Activated CD4-positive, alpha-beta memory T cell treated with anti-CD3 and anti-CD28 coated beads, Interleukin-2, amount 10 ng/mL, durations not matched to agents 7 days and 5 days (primary cell): ENCODE measurements at places on chromosomes 11 and 22. TPM values are rescaled to one million over a fixed set of nuclear protein-coding genes. Genes with fewer than 3 reads are reported as not detected.
A peak's percentile ranks its signal among the peaks of the same experiment; 100 is the strongest.

Gene MMP1
- total RNA-seq: not detected

Gene GSTP1
- total RNA-seq: 195 TPM

Gene C11orf21
- 66.0 TPM for total RNA-seq

Gene FOLH1
- total RNA-seq: not detected

DNA sequence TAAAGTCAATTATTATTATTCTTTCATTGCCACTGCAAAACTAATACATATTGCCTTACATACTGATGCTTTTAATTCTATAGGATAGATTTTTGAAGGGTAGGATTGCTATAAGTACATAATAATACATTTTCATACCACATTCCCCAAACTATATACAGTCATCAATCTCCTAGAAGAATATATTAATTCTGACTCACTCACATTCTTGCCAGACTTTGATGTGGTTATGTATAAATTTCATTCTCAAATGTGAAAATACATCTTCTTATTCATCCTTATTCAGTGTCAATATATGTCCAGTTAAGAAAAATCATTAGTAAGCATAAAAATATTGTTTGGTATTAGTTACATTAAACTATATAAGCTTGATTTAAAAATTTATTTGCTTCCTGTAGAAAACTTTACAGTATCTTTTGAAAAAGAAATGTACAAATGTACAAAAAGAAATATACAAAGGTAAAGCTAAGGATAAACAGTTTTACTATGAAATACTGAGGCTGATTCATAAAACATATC, 458.8 kb upstream of the CNTN5 start:
- no peak overlapping the region for H3K4me3 ChIP-seq
- no peak overlapping the region for H3K27ac ChIP-seq
- no peaks in the 10 kb centered on the region for H3K36me3 ChIP-seq
- H3K4me1 ChIP-seq: no peaks in the 10 kb centered on the region
- H3K27me3 ChIP-seq: no peaks in the 10 kb centered on the region

- H3K27me3 ChIP-seq: peaks cover 3% of the 10 kb centered on the region
- no peaks in the 10 kb centered on the region for H3K36me3 ChIP-seq
- no peak for DNase-seq
These were observed 4.3 kb upstream of the GLYATL1 start for GRCh38 chr11:58934945-58935513.

GRCh38 chr11:113562576-113562975, 87.4 kb upstream of the DRD2 start:
- no peak for DNase-seq
- H3K36me3 ChIP-seq: no peaks in the 10 kb centered on the region
- peak overlapping the region; percentile 51 for H3K27ac ChIP-seq
- H3K27me3 ChIP-seq: peaks cover 10% of the 10 kb centered on the region
- H3K4me1 ChIP-seq: peaks cover 26% of the 10 kb centered on the region
- no peak overlapping the region for H3K4me3 ChIP-seq

- H3K36me3 ChIP-seq: no peaks in the 10 kb centered on the region
- no peak overlapping the region for H3K27ac ChIP-seq
- no peaks in the 10 kb centered on the region for H3K4me1 ChIP-seq
- DNase-seq: no peak
These were observed 82.2 kb downstream of the RPS6KA4 start for GRCh38 chr11:64441127-64441526.

DNA sequence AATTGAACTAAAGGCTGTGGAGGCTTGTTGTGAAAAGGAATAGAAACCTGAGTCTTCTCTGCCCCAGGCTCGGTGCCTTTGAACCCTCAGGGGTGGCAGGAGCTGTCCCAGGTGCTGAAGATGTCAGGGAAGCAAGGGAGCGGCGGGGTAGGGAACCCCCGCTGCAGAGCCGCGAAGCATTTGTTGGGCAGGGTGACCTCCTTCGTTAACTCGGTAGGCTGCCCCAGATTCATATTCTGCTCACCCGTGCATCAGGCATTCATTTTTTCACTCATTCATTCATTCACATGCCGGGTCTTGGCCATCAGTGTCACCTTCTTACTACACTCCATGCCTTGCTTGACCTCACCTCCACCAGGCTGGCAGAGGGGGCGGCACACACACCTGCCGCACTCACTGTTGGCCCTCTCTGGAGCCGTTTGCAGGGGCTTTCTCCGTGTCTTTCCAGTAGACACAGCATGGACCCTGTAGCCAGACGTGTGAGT, 618.9 kb downstream of the BRD1 start:
- no peaks in the 10 kb centered on the region for H3K4me1 ChIP-seq
- H3K36me3 ChIP-seq: no peaks in the 10 kb centered on the region
- no peak for DNase-seq
- H3K27ac ChIP-seq: no peak overlapping the region
- no peak overlapping the region for H3K4me3 ChIP-seq

- no peak overlapping the region for H3K27ac ChIP-seq
- DNase-seq: no peak
- H3K36me3 ChIP-seq: no peaks in the 10 kb centered on the region
- H3K4me3 ChIP-seq: no peak overlapping the region
- peaks cover 35% of the 10 kb centered on the region for H3K4me1 ChIP-seq
These were observed 15.3 kb upstream of the MICAL2 start for GRCh38 chr11:12094872-12095800.

GRCh38 chr11:112760396-112761059, 200.7 kb upstream of the NCAM1 start:
- H3K4me3 ChIP-seq: no peak overlapping the region
- H3K27ac ChIP-seq: no peak overlapping the region
- H3K36me3 ChIP-seq: no peaks in the 10 kb centered on the region
- H3K4me1 ChIP-seq: no peaks in the 10 kb centered on the region
- H3K27me3 ChIP-seq: no peaks in the 10 kb centered on the region

GRCh38 chr11:1126935-1127663, 30.7 kb upstream of the MUC5AC start:
- no peak for DNase-seq
- no peaks in the 10 kb centered on the region for H3K27me3 ChIP-seq
- H3K27ac ChIP-seq: no peak overlapping the region

GRCh38 chr11:69892986-69893555, 73.9 kb upstream of the FGF3 start:
- H3K4me3 ChIP-seq: no peak overlapping the region
- H3K27me3 ChIP-seq: peaks cover 8% of the 10 kb centered on the region
- H3K4me1 ChIP-seq: no peaks in the 10 kb centered on the region
- no peaks in the 10 kb centered on the region for H3K36me3 ChIP-seq

GRCh38 chr11:59773083-59773440, 17.9 kb downstream of the STX3 start:
- H3K4me1 ChIP-seq: peaks cover 62% of the 10 kb centered on the region
- H3K4me3 ChIP-seq: peak overlapping the region; percentile 53
- H3K36me3 ChIP-seq: peaks cover 61% of the 10 kb centered on the region
- peak overlapping the region; percentile 90 for H3K27ac ChIP-seq

DNA sequence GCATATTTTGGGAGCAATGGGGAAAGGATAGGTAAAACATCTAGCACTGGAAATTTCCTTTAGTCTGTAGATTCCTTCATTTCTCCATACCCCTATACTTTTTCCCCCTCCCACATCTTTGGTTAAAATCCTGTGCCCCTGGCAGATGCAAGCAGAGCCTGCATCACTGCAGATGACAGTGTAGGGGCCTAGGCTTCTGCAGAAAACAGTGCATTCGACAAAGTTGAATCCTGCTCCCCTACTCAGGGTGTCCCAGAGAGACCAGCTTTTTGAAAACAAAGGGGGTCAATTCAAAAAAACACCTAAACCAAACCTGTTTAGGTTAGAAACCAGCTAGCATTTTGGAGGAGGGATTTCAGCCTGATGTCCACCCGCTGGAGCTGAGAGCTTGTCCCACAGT, 43.8 kb upstream of the BLID start:
- H3K27me3 ChIP-seq: no peaks in the 10 kb centered on the region
- H3K27ac ChIP-seq: no peak overlapping the region
- DNase-seq: no peak
- no peaks in the 10 kb centered on the region for H3K36me3 ChIP-seq
